ENCODE measurements at places on chromosomes 7 and 10.

DNA sequence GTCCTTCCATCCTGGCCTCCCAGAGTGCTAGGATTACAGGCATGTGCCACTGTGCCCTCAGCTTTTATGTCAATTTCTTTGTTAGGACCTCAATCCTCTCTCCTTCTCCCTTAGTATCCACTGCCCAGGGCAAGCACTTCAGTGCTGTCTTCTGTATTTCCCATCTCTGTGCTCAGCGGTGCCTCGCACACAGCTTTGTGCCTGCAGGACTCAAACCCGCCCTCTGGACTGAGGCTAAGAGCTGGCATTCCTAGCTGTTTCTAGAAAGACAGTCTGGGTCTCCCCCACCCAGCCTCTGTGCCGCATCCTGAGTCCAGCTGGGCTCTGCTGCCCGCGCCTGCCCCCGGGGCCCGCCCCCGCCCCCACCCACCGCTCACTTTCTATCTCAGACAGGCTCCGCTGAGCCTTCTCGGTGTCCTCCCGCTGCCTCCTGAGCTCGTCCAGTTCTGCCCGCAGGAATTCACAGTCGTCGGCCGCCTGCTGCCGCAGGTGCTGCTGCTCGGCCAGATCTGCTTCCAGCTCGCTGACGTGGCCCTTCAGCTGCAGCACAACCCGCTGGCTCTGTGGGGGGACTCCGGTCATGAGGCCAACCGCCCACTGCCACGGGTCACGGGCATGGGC, 67.3 kb downstream of the SPDYE5 start:
- DNase-seq: no peak

- DNase-seq: no peak
Observed at GRCh38 chr10:77325233-77325537, 312.4 kb downstream of the KCNMA1 start.

- DNase-seq: no peak
Observed at GRCh38 chr7:28517606-28518005, 105.3 kb downstream of the CREB5 start.

GRCh38 chr7:14836006-14836405, 66.5 kb downstream of the DGKB start:
- no peak for DNase-seq

- no peak for DNase-seq
Observed at GRCh38 chr10:86354761-86355540, 11.6 kb downstream of the GRID1 start.

- peak; percentile 50 for DNase-seq
Observed at GRCh38 chr7:1192171-1192676, 32.2 kb upstream of the ZFAND2A start.

DNA sequence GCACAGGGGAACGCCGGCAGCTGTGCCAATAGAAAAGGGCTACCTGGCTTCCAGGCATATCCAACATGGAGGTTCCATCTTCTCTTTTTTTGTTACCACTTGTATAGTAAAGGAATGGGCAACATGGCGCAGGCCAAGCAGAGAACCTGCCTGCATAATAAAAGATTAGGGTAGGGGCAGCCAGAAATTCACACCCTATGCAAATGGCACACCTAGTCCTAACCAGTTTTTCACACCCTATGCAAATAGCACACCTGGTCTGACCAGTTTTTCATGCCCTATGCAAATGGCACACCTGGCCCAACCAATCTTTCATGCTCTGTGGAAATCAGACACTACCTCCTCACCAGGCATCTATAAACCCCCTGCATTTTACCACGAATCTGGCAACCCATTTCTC, 369.5 kb downstream of the IPMK start:
- no peak for DNase-seq

- peak; percentile 89 for DNase-seq
Observed at GRCh38 chr7:134778941-134779740, at the start of gene CALD1. Gene CALD1 (plus strand): TSS chr7:134779634. CDS start chr7:134867734, 88,100 bp downstream.

DNA sequence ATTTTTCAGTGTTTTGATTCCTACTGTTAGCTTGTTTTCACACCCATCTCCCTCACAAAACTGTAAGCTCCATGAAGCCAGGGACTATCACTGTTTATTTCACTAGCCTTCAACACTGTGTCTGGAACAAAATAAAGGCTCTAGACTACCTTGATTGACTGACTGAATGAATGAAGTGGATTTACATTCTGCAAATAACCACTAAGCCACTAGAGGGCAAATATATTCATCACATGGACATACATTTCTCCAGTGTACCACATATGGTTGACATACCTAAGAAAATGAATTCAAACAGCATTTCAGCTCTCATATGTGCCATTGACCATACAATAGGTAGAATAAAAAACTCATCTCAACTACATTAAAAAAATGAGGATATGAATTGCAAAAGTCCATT, 185.9 kb downstream of the RAB11FIP2 start:
- DNase-seq: peak; percentile 39
